Stimulated activated CD4-positive, alpha-beta T cell treated with anti-CD3 and anti-CD28 coated beads, Interleukin-12 subunit alpha, Interleukin-12 subunit beta, amount 100 ng/mL, for 24 hours (primary cell): ENCODE measurements at places on chromosomes 16 and 17.

GRCh38 chr17:75724016-75725003 lies 3.1 kb downstream of the ITGB4 start:
- DNase-seq: no peak

DNA sequence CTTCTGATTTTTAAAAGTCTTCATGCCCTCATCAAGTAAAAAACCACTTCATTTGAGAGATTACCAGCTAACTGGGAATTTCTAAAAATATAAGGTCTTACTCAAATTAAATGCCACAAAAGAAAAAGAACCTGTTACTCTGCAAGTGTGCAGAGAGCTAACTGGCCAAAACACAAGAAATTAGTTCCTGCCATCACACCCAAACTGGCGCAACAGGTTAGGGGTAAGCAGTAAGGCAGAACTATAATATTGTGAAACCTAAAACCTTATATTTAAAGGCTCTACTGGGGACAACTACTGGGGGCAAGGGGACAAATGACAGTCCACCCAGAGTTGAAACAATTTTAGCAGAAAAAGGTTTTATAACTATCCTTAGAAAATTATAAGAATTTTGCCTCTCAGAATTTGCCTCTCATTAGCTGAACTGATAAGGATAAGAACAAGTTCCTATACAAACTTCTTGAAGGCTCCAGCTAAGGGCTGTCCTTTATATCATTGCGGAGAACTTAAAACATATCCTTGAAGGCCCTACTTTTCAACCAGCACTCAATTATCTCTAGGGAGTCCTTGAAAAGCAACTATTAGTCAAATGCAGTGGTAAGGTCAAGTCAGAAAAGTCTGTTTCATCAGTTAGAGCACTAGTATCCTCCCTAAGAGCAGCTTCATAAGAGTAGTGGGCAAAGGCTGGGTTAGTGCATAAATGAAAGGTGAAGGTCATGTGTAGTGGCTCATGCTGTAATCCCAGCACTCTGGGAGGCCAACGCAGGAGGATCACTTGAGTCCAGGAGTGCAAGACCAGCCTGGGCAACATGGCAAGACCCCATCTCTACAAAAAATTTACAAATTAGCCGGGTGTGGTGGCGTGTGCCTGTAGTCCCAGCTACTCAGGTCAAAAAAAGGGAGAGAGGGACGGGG lies 31.5 kb downstream of the SMURF2 start:
- DNase-seq: no peak

DNA sequence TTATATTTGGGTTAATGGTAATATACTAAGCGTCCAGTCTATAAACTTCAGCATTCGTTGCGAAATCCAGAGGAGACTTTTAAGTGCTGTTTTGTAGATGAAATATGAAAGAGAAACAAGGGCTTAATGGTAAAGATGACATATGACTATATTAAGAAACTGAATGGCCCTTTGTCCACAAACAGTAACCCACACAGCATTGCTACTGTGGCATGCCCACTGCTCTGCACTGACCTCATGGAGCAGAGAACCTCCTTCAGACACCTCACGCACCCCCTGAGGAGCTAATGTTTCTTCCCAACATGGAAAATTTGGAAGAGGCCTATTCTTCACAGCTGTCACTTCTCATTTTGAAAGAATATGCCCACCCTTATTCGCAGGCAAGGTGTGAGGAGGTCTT lies 26.7 kb downstream of the ASPA start:
- DNase-seq: no peak

DNA sequence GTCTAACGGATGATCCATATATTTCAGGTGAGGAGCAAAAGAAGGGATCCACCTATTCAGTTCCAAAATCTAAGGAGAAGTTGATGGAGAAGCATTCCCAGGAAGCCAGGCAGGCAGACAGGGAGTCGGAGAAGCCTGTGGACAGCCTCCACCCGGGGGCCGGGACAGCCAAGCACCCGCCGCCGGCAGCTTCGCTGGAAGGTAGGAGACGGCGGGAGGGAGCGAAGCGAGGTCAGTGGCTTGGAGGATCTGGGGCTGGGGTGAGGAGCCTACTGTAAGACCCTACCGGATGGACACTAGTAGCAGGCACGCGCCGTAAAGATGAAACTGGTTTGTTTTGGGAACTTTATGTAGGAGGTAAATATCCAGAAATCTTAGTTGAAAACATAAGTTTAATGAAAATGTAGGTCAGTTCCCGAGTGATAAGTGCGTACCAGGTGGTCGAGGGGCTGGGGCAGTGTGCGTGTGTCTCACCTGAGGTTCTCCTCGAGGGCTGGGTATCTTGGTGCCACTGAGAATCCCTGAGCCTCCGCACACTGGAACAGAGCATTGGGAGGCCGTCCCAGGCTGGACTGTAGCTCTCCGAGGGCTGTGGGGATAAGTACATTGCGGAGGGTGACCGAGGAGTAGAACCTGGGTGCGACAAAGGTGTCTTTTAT lies 714 bp downstream of the SPATA33 start:
- no peak for DNase-seq

DNA sequence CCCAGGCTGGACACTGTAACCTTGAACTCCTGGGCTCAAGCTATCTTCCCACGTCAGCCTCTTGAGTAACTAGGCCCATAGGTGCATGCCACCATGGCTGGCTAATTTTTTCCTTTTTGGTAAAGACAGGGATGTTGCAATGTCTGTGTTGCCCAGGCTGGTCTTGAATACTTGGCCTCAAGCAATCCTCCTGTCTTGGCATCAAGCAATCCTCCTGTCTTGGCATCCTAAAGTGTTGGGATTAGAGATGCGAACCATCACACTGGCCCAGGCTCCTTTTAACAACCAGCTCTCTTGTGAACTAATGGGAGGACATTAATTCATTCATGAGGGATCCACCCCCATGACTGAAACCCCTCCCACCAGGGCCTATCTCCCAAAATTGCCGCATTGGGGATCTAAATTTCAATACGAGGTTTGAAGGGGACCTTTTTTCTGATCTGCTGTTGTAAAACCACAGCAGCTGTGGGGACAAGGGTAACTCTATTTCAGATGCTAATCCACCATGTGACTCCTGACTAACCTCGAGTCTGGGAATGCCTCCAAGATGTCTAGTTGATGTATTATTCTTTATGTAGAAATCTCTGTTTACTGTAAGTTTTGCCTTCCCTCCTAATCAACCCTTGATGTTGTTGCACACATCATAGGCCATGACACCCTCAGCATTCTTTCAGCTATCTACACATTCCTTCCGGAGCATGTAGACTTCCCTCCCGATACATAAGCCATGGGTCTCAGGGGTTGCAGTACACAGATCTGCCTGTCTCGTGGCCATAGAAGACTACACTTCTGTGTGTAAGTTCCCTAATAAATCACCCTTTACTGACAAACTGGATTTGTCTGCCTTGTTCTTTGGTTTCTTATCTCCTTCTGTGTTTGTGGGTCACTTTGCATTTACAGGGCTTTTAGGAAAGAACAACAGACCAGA lies 37.6 kb downstream of the RNF112 start:
- DNase-seq: no peak
